ENCODE measurements at places on chromosomes 13 and 19.

- no peak for DNase-seq
These were observed 39.2 kb upstream of the MIR17HG start for GRCh38 chr13:91308299-91308698.

DNA sequence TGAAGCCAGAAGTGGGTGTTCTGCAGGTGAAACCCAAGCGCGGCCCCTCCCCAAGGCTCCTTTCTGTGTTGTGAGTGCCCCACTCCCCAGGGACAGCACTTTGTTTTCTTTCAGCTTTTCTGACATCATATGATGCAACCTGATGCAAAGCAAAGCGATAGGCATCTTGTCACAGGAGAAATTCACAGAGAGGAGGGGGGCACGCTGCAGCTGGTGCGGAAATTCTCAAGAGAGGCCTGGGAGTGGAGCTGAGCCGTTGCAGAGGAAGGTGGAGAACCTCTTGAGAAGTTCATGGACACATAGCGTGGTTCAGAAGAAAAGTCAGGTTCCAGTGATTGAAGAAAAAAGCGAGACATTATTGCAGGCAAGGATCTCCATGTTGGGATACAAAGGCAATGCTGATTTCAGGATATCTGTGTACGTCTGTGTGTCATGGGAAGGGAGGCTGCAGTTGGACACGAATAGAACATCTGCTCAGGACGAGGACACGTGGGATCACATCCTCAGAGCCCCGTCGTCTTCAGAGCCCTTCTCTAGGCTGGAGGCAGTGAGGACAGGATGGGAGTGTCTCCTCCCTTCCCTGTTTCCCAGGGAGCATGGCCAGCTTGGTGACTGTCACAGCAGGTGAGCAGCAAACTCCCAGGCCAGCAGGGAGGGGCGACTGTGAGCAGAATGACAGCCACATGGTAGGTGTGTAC, 79.2 kb downstream of the IRS2 start:
- DNase-seq: no peak

DNA sequence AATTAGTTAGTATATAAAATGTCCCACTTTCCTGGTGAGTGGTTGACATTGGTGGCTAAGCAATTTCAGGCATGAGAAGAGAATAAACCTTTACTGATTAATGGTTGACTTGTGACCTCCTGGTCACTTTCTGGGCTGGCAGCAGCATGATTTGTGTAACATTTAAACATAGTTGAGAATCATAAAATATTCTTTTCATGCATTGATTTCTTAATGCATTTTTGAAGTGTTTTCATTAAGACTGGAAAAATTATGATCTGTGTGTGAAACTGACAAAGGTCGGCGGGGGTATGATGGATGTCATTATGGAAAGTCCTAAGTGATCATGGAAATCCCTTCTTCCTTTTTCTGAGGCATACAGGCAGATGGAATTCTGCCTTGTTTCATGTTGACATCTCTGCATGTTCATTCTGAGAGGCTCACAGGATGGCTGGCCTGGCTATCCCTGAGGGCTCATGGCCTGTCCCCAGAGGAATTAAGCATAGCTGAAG, 98.7 kb upstream of the RNF113B start:
- no peak for DNase-seq

DNA sequence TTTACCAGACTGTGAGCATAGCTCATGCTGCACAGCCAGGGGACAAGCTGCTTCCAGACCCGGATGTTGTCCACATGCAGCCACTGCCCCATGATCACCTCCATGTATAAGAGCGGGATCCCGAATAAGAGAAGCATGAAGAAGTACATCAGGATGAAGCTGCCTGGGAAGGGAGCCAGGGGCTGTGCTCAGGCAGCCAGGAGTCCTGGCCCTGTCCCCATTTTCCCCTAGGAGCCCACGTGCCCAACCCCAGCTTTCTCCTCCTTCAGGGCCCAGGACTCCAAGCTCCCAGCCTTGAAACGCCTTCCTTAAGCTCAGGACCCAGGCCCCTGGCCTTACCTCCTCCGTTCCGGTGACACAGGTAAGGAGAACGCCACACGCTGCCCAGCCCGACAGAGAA, 69.3 kb downstream of the SLC6A16 start:
- no peak for DNase-seq

GRCh38 chr13:29230299-29230845, 365.1 kb downstream of the SLC7A1 start:
- peak; percentile 5 for DNase-seq

DNA sequence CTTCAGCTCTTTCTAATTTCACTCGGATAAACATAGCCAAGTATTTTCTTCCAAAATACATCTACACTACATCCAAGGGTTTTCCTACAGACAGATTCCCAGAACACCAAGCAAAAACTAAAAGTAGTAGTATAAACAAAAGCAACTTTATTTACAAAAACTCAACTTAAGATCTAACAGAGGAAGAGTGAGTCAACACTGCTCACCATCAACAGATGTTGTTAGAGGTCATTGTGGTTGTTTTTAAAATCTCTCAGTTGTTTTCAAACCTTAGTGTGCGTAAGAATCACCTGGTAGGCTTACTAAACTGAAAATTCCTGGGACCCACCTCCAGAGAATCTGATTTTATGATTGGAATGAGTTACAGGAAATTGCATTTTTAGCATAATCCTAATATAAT, 631.7 kb upstream of the SGCG start:
- no peak for DNase-seq
